H1 (cell line): ENCODE measurements at places on chromosomes 16 and 17. TPM values are rescaled to one million over a fixed set of nuclear protein-coding genes. Genes with fewer than 3 reads are reported as not detected.

- no peak overlapping the region for H3K4me3 ChIP-seq
- no peaks in the 10 kb centered on the region for H3K36me3 ChIP-seq
- peaks cover 4% of the 10 kb centered on the region; the same call in 1 of the 2 replicates for H3K4me1 ChIP-seq
- no peak overlapping the region for H3K27ac ChIP-seq
- no peaks in the 10 kb centered on the region for H3K27me3 ChIP-seq
These were observed 31.0 kb downstream of the OMG start for GRCh38 chr17:31266042-31266441.

- no peaks in the 10 kb centered on the region for H3K27me3 ChIP-seq
- no peak overlapping the region for H3K4me3 ChIP-seq
These were observed 13.9 kb downstream of the GPR142 start for GRCh38 chr17:74380959-74381808.

GRCh38 chr16:64196444-64196843 is 925.4 kb downstream of the CDH11 start:
- no peak overlapping the region for H3K27ac ChIP-seq
- H3K4me1 ChIP-seq: no peaks in the 10 kb centered on the region
- no peak for DNase-seq

DNA sequence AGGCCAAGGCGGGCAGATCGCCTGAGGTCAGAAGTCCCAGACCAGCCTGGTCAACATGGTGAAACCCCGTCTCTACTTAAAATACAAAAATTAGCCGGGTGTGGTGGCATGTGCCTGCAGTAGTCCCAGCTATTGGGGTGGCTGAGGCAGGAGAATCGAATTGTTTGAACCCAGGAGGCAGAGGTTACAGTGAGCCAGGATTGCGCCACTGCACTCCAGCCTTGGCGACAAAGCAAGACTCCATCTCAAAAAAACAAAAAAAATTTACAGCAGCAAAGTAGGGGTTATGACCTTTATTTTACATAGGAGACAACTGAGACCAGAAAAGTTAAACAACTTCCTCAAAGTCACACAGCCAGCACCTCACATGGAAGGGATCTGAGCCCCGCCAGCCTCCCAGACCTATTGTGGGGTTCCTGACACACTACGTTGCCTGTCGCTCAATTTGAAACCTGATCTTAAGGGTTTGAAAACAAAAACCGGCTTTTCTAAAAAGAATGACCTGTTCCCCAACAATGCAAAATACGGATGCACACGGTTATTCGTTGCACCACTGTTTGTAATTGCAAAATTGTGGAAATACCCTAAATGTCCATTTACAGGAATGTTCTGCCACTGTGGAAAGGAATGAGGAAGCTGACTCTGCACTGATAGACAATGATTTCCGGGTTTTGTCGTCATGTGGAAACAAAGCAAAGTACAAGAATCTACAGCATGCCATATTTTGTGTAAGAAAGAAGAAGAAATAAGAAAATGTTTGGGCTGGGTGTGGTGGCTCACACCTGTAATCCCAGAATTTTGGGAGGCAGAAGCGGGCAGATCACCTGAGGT is 77.2 kb downstream of the CNGB1 start:
- H3K27ac ChIP-seq: no peak overlapping the region
- no peaks in the 10 kb centered on the region for H3K27me3 ChIP-seq
- H3K36me3 ChIP-seq: no peaks in the 10 kb centered on the region
- peaks cover 2% of the 10 kb centered on the region; the same call in 1 of the 2 replicates for H3K4me1 ChIP-seq
- no peak overlapping the region for H3K4me3 ChIP-seq

- H3K27me3 ChIP-seq: no peaks in the 10 kb centered on the region
- no peak for DNase-seq
- H3K36me3 ChIP-seq: no peaks in the 10 kb centered on the region
- no peak overlapping the region for H3K4me3 ChIP-seq
- no peak overlapping the region for H3K27ac ChIP-seq
These were observed 3.5 kb downstream of the KRT40 start for GRCh38 chr17:40980596-40980995.

- 0 out of 2 replicates have a peak, but pooled peaks cover 2% of the 10 kb centered on the region for H3K4me1 ChIP-seq
- H3K4me3 ChIP-seq: no peak overlapping the region
- no peak for DNase-seq
- H3K27me3 ChIP-seq: no peaks in the 10 kb centered on the region
These were observed 110.0 kb downstream of the N4BP1 start for GRCh38 chr16:48499923-48500381.

- H3K36me3 ChIP-seq: no peaks in the 10 kb centered on the region
- no peaks in the 10 kb centered on the region; the same call in 1 of the 2 replicates for H3K4me1 ChIP-seq
- no peak for DNase-seq
- H3K4me3 ChIP-seq: no peak overlapping the region
These were observed 19.0 kb downstream of the CPNE2 start for GRCh38 chr16:57111420-57111819.

GRCh38 chr17:55444471-55445441 is 23.1 kb upstream of the MMD start:
- no peaks in the 10 kb centered on the region for H3K36me3 ChIP-seq
- no peak overlapping the region for H3K4me3 ChIP-seq
- H3K27me3 ChIP-seq: no peaks in the 10 kb centered on the region
- no peak overlapping the region for H3K27ac ChIP-seq
- DNase-seq: no peak

- no peak overlapping the region for H3K27ac ChIP-seq
- no peaks in the 10 kb centered on the region for H3K27me3 ChIP-seq
- H3K36me3 ChIP-seq: no peaks in the 10 kb centered on the region; the same call in 1 of the 2 replicates
- DNase-seq: no peak
These were observed 22.6 kb downstream of the RNF213 start for GRCh38 chr17:80283116-80283852.

DNA sequence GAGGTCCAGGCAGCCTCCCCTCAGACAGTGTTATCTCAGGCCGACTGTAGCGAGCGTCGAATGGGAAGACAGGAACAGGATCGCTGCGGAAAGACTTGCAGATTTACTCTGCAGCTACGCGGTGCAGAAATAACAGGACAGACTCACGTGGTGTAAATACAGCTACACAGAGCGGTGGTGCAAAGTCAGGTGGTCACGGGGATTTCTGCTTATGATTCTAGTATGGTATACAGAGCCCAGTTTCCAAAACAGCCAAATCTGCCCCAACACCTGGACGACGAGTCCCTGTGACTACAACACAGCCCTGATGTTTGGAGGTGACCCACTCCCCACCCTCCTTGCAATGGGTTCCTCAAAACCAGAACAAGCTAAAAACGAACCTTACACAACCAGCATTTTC is 40.6 kb upstream of the ABR start:
- no peak overlapping the region for H3K27ac ChIP-seq
- no peaks in the 10 kb centered on the region for H3K36me3 ChIP-seq
- no peaks in the 10 kb centered on the region for H3K27me3 ChIP-seq

- H3K27ac ChIP-seq: no peak overlapping the region
- no peaks in the 10 kb centered on the region for H3K27me3 ChIP-seq
- no peak overlapping the region for H3K4me3 ChIP-seq
- DNase-seq: no peak
- peaks cover 2% of the 10 kb centered on the region for H3K4me1 ChIP-seq
- H3K36me3 ChIP-seq: no peaks in the 10 kb centered on the region
These were observed 102.6 kb downstream of the AATF start for GRCh38 chr17:37051381-37051780.

ATAD5 gene
- 25.6 and 30.0 TPM in 2 replicates for total RNA-seq

MPP2 gene
- total RNA-seq: 30.9 and 31.6 TPM in 2 replicates
